ENCODE measurements at places on chromosomes 3 and 15. TPM values are rescaled to one million over a fixed set of nuclear protein-coding genes. Genes with fewer than 3 reads are reported as not detected.

GRCh38 chr3:108475220-108475782 lies 35.1 kb downstream of the MYH15 start:
- no peak for DNase-seq

DNA sequence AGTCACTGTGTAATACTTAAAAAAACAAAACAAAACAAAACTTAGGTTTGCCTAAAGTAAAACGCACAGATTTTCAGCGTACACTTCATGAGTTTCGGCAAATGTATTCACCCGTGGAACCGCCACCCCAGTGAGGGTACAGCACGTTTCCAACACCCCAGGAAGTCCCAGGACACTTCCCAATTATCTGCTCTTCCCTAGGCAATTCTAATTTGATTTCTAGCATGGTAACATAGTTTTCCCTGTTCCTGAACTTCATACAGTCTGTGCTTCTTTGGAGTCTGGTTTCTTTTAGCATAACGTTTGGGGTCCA lies 497 bp upstream of the CLASP2 start:
- DNase-seq, result no peak

DNA sequence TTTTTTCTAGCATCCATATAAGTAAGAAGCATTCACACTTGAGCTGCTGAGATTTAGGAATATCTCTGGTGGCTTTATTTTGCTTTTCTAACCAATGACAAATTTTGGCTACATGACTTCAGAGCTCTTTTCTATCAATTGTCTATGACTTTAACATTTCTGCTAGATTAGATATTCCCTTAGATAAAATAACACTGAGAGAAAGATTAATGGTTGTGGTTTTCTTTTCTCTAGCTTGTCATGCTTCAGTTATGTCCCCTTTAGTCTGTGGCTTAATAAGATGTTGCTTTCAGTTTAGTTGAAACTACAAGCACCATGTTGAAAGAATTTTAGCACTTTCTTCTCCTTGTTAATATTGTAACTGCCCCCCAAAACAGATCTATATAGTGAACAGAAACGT lies 665.6 kb upstream of the CCDC54 start:
- DNase-seq, result no peak

Gene MKRN2OS
- 1.7 TPM for total RNA-seq

Gene SNURF
- total RNA-seq, result 16.9 TPM

Data from progenitor cell of endocrine pancreas (in vitro differentiated cells).